ENCODE measurements at places on chromosomes 7 and 10.

DNA sequence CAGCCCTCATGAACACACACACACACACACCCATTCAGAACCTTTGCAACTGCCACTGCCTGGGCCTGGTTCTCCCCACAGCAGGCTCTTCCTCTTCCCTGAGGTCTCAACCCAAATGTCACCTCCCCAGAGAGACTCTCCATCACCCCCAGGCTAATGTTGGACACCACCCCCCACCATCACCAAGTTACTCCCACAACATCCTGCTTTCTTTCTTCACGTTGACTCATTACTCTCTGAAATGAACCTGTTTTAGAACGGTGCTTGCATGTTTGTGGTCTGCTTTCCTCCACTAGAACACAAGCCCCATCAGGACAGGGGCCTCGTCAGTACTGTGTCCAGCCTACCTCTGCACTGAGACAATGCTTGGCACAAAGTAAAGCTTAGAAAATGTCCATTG is 16.0 kb downstream of the AFAP1L2 start:
- no peaks in the 10 kb centered on the region for H3K4me1 ChIP-seq
- no peak for DNase-seq
- no peaks in the 10 kb centered on the region for H3K36me3 ChIP-seq
- no peak overlapping the region for H3K4me3 ChIP-seq

DNA sequence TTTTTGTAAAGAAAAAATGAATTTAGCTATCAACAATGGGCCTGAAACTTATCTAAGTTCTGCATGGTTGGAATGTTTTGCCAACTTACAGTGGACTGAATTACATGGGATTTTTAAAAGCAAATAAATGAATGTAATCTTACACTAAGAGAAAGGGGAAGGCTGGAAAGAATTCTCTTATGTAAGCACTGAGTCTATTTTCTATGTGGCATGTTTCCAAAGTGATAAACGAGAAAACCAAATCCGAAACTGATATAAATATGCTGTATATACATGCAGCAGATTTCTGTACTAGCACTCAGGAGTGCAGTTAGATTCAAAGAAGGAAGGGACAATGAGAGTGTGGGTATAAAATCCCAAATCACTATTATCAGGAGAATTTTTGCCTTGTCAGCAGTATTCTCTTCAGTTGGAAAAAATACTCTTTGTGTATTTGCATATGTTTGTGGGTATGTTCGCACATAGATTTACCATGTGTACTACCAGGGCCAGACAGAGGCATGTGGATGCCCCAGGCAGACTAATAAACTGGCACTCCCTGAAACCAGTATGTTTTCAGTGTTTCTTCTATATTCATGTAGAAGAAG is 334.3 kb upstream of the SEMA3D start:
- DNase-seq: no peak
- H3K4me1 ChIP-seq: no peaks in the 10 kb centered on the region
- H3K27ac ChIP-seq: no peak overlapping the region
- H3K27me3 ChIP-seq: no peaks in the 10 kb centered on the region
- no peak overlapping the region for H3K4me3 ChIP-seq

GRCh38 chr10:86342111-86342863 is 24.3 kb downstream of the GRID1 start:
- no peaks in the 10 kb centered on the region for H3K27me3 ChIP-seq
- no peak for DNase-seq
- no peaks in the 10 kb centered on the region for H3K4me1 ChIP-seq
- no peaks in the 10 kb centered on the region for H3K36me3 ChIP-seq
- H3K4me3 ChIP-seq: no peak overlapping the region

GRCh38 chr7:134098072-134098471 is 29.1 kb upstream of the LRGUK start:
- H3K27me3 ChIP-seq: no peaks in the 10 kb centered on the region
- no peaks in the 10 kb centered on the region for H3K4me1 ChIP-seq
- H3K4me3 ChIP-seq: no peak overlapping the region

GRCh38 chr10:49187950-49188761 is at the start of gene TMEM273:
TMEM273 (minus strand) TSS chr10:49188391; CDS start chr10:49188336, 55 bp downstream.
- peak; percentile 32 for DNase-seq
- peaks cover 21% of the 10 kb centered on the region for H3K4me1 ChIP-seq
- peak within 1 kb of the TSS; percentile 82 for H3K27ac ChIP-seq
- H3K27me3 ChIP-seq: no peaks in the 10 kb centered on the region

DNA sequence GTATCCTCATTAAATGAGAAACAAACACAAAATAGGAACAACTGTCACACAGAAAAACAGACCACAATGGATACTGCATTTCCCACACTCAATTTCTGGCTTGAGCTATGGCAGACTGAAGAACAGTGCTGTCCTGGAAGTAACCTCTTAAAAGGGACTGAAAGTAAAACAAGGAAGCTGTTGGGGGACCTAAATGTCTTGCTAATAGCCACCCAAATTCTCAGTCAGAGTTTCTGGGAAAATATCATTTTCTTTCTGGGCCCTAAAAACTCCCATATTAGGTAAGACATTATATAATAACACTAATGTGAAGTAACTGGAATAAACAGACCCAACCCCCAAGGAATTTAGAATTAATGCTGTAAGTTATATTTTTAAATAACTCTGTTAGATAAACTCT is 80.9 kb upstream of the TFEC start:
- H3K27me3 ChIP-seq: no peaks in the 10 kb centered on the region
- no peaks in the 10 kb centered on the region for H3K4me1 ChIP-seq
- H3K36me3 ChIP-seq: no peaks in the 10 kb centered on the region
- no peak for DNase-seq
- no peak overlapping the region for H3K4me3 ChIP-seq

DNA sequence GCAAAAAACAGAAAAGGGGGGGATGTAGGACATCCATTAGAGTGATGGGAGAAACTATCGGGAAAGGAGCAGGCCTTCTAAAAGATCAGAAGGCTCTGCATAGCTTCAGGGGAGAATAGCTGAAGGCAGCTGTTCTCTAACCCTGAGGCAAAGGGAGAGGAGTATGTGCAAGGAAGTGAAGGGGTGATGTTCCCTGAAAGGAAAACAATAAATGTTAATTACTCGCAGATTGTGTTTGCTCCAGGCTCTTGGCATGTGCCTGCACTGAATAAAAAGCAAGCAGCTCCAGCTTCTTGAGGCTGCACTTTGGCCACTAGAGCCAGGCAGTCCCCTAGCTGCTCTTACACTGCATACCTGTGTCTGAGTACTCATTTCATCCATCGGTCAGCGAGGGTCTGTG is 14.4 kb upstream of the STARD3NL start:
- no peak overlapping the region for H3K27ac ChIP-seq
- H3K36me3 ChIP-seq: no peaks in the 10 kb centered on the region
- no peak for DNase-seq
- H3K27me3 ChIP-seq: no peaks in the 10 kb centered on the region

- H3K27me3 ChIP-seq: no peaks in the 10 kb centered on the region
- no peaks in the 10 kb centered on the region for H3K36me3 ChIP-seq
- H3K4me1 ChIP-seq: no peaks in the 10 kb centered on the region
- DNase-seq: no peak
- no peak overlapping the region for H3K4me3 ChIP-seq
These were observed 44.6 kb downstream of the MTERF1 start for GRCh38 chr7:91835826-91836368.

DNA sequence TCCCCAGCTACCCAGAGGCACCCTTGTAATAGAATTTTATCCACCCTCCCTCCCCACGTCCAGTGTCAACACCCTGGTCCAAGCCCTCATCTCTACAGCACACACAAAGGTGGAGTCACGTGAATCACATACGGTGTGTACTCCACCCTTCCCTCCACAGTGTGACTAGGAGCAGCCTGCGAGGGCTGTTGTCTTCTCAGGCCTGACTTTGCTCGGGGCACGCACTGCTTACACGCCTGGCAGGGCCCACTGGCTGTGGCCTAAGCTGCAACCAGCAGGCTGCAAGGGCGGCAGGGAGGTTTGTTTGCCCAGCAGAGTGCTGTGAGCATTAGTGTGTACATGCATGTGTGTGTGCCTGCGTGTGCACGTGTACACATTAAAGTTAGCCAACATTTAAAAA is 93.7 kb downstream of the COBL start:
- H3K4me1 ChIP-seq: peaks cover 13% of the 10 kb centered on the region
- H3K36me3 ChIP-seq: no peaks in the 10 kb centered on the region
- H3K27ac ChIP-seq: no peak overlapping the region
- no peak overlapping the region for H3K4me3 ChIP-seq

- H3K27me3 ChIP-seq: no peaks in the 10 kb centered on the region
- peaks cover 29% of the 10 kb centered on the region for H3K36me3 ChIP-seq
- H3K4me3 ChIP-seq: peak overlapping the region; percentile 78
- peak overlapping the region; percentile 96 for H3K27ac ChIP-seq
- peaks cover 25% of the 10 kb centered on the region for H3K4me1 ChIP-seq
- DNase-seq: no peak
These were observed 918 bp downstream of the DBNL start for GRCh38 chr7:44045226-44046014.

GRCh38 chr10:22992075-22992474 is 64.2 kb downstream of the ARMC3 start:
- H3K27me3 ChIP-seq: no peaks in the 10 kb centered on the region
- no peak overlapping the region for H3K27ac ChIP-seq
- no peak for DNase-seq

DNA sequence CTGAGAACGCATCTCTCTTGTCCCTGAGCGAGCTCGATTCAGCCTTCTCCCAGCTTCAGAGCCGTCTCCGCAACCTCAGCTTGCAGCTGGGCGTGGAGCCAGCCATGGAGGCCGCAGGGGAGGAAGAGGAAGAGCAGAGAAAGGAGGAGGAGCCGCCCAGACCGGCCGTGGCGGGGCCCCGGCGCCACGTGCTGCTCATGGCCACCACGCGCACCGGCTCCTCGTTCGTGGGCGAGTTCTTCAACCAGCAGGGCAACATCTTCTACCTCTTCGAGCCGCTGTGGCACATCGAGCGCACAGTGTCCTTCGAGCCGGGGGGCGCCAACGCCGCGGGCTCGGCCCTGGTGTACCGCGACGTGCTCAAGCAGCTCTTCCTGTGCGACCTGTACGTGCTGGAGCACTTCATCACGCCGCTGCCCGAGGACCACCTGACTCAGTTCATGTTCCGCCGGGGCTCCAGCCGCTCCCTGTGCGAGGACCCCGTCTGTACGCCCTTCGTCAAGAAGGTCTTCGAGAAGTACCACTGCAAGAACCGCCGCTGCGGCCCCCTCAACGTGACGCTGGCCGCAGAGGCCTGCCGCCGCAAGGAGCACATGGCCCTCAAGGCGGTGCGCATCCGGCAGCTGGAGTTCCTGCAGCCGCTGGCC is 43.2 kb downstream of the CHST3 start:
- H3K27me3 ChIP-seq: no peaks in the 10 kb centered on the region
- no peak overlapping the region for H3K4me3 ChIP-seq
- H3K4me1 ChIP-seq: peaks cover 55% of the 10 kb centered on the region
- H3K27ac ChIP-seq: peak overlapping the region; percentile 96
- no peak for DNase-seq

- H3K27me3 ChIP-seq: no peaks in the 10 kb centered on the region
- no peak overlapping the region for H3K4me3 ChIP-seq
- H3K4me1 ChIP-seq: peaks cover 36% of the 10 kb centered on the region
- H3K27ac ChIP-seq: no peak overlapping the region
- no peak for DNase-seq
These were observed 1.8 kb upstream of the CAV2 start for GRCh38 chr7:116497708-116498107.

DNA sequence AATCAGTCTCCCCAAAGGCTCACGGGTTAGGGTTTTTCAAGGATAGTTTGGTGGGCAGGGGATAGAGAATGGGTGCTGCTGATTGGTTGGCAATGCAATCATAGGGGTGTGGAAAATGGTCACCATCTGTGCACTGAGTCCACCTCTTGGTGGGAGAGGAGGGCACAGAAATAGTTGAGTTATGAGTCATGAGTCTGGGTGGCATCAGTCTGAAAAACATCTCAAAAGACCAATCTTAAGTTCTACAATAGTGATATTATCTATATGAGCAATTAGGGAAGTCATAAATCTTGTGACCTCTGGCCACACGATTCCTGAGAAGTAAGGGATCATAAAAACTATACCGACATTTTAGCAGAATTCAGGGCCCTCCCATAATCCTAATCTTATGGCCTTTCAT is 62.7 kb downstream of the LGI1 start:
- H3K4me1 ChIP-seq: peaks cover 10% of the 10 kb centered on the region
- H3K4me3 ChIP-seq: no peak overlapping the region
- no peak overlapping the region for H3K27ac ChIP-seq
- H3K36me3 ChIP-seq: no peaks in the 10 kb centered on the region
- H3K27me3 ChIP-seq: no peaks in the 10 kb centered on the region

GRCh38 chr10:84549368-84550165 is 221.2 kb downstream of the CCSER2 start:
- DNase-seq: no peak
- no peak overlapping the region for H3K4me3 ChIP-seq
- H3K27ac ChIP-seq: no peak overlapping the region
- H3K27me3 ChIP-seq: no peaks in the 10 kb centered on the region

DNA sequence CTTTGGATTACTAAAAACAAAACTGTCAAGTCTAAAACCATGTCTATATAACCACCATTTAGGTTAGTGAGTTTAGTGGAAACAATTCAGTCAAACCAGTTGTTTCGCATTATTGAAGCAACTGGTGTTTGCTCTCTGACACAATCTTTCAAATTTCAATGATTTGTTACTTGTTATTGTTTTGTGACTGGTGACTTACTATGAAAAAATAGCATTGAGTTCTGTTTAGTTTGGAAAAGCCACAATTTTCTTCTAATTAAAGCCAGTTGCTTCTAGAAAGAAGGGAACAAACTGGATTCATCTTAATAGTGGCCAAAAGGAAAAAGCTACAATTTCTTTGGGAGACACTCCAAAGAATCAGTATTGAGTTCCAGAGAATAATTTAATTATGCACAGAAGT is 30.4 kb downstream of the LAMB4 start:
- no peak for DNase-seq
- no peaks in the 10 kb centered on the region for H3K36me3 ChIP-seq
- H3K4me1 ChIP-seq: peaks cover 7% of the 10 kb centered on the region
- no peaks in the 10 kb centered on the region for H3K27me3 ChIP-seq
- no peak overlapping the region for H3K4me3 ChIP-seq
- no peak overlapping the region for H3K27ac ChIP-seq

DNA sequence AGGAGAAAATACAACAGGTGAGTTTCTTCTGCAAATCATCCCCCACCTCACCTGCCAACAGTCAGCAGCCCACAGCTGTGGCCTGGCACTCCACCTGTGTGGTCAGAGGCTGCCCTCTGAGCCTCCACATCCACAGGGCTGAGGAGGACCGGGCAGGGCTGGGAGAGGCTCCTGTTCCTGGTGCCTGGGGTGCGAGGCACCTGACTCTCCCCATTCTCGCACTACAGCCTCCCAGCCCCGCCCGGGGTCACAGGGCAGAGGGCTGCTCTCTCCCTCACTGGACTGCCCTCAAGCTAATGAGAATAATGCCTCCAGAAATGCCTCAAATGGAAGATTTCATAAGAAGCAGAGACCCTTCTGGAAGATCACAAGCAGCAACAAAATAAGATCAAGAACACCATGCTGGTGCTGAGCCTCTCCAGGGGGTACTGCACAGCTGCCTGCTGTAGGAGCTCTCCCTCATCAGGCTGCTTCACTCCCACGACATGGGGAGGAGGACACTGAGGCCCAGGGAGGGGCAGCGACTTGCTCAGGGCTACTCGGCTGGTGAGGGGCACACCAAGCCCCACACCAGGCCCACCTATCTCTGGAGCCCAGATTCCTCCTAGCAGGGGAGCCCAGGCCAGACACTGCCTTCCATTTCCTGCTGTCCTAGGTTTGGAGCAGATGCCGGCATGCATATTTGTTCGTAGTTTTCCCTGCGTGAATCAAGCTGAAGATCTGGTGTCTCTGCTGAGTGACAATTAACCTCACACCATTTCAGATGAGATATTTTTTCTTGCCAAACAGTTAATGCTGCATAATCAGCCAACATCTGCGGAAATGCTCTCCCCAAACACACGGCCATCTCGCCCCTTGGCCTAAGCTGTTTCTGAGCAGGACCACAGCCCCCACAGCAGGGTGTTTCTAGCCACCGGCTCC is 76.5 kb downstream of the FAM53B start:
- no peak overlapping the region for H3K4me3 ChIP-seq
- H3K4me1 ChIP-seq: peaks cover 41% of the 10 kb centered on the region
- H3K36me3 ChIP-seq: peaks cover 5% of the 10 kb centered on the region
- peak overlapping the region; percentile 8 for H3K27ac ChIP-seq
- H3K27me3 ChIP-seq: no peaks in the 10 kb centered on the region

All from esophagus squamous epithelium (tissue), 5 donors.